ENCODE measurements at places on chromosomes 2 and 18.

- DNase-seq = no peak
These were observed 12.0 kb upstream of the DES start for GRCh38 chr2:219405958-219406860.

DNA sequence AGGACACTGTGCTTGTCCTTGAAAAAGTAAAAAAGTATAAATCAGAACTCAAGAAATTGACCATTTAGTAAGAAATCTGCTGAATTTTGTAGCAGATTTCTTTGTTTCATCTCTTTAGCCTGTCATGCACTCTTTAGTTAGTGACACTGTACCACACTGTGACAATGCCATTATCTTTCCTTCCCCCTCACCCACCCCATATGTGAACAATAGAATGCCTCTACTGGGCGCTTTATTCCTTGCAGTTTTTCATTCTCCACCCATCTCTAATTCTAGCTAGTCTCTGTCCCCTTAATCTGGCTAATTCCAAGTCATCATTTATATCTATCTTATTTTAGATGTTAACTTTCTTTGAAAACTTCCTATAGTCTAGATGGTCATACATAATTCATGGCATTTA, 241.0 kb downstream of the LRP1B start:
- no peak for DNase-seq

DNA sequence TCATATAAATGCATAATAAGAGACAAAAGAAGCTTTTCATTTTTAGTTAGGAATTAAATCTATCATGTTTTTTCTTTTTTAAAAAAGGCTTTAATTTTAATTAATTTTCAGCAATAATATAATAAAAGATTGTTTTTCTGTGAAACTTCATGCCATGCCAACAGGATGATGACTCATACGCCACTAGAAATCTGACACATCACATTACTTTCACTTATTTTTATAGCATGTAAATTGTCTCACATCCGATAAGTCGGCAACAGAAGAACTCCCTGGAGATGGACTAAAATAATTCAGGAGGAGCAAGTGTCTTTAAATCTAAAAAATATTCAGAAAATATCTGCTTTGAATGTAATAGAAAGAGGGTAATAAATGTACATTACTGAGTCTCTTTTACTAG, 1024.2 kb upstream of the ACVR2A start:
- peak; percentile 55 for DNase-seq

DNA sequence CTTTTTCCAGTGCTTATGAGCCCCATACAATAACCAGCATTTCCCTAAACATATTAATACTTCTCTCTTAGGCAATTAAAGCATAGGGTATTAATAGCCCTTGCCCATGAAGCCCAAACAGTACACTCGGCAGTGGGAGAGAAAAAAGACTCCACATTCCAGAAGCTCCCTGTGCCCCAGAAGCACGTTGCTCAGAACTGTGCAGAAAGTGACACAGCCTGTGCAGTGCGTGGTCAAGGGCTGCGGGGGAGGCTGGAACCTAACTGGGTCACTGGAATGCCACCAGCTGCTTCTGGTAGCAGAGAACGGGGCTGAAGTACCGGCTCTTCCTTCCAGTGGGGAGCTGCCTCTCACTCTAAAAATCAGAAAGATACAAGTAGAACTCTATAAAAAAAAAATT, 32.7 kb downstream of the EIPR1 start:
- no peak for DNase-seq

DNA sequence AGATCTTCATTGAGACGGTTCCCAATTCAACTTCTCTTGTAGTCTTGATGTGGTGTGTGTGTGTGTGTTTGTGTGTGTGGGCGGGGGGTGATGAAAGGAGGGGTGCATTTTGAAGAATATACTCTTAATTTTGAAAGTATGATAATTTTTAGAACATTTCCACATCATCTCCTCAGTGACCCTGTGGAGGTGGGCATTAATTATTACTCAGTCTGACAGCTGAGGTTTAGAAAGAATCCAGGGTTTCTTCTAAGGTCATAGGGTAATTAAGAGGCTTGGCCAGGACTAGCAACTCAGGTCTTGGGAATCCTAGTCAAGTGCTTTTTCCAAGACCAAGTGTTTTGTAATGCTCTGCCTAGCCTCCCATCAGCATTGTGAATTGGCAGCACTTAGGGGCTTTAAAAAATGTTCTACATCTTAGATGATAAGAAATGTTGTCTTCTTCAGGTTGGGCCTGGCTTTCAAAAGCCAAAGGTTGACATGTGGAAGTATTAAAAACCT, 100.5 kb downstream of the SPTBN1 start:
- DNase-seq = peak; percentile 71

GRCh38 chr2:20281876-20282275, 56.9 kb upstream of the SDC1 start:
- no peak for DNase-seq

- no peak for DNase-seq
These were observed 39.1 kb downstream of the ACKR3 start for GRCh38 chr2:236608710-236609109.

DNA sequence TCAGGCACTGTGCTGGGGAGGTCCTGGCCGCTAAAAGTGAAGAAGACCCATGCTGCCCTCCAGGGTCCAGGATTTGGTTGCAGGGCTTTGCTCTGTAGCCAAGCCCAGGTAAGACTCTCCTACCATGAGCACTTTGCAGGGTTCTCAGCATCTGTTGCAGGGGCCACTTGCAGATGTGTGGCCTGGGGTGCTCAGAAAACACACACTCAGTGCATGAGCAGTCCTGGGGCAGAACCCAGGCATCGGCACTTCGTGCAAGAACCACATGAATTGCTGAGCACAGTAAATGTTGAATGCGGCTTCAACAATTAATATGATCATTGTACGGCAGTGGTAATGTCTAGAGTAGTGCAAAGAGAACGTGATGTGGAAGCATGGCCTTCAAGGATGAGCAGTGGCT, 98.5 kb upstream of the SMIM21 start:
- DNase-seq = no peak

- DNase-seq = peak; percentile 85
These were observed 259.1 kb upstream of the RBMS1 start for GRCh38 chr2:160752475-160753330.

DNA sequence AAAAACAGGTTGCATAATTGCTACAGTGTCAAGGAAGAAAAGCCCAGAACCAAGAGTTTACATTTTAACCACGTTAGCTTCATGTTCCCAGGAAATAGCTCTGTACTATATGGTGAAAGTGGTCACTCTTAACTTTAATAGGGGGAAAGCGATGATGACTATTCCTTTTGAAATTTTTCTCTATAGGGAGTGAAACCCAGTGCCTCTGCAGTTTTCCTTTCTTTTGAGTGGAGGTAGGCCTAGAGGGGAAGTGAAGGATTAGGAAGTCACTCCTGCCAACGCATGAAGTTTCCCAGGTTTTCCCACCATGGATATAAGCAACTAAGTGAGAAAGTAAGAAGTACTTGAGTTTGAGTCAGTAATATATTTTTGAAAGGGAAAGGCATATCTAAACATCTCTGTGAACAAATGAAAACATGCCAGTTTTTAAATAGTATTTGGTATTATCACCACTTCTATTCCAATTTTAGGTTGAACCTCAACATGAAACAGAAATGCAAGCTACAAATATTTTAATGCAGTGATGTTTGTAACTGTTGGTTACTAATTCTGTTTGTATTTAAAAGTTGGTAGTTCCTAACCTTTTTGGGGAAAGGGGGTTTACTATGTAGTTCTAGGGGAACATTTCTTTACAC, 91.9 kb downstream of the VRK2 start:
- DNase-seq = no peak

DNA sequence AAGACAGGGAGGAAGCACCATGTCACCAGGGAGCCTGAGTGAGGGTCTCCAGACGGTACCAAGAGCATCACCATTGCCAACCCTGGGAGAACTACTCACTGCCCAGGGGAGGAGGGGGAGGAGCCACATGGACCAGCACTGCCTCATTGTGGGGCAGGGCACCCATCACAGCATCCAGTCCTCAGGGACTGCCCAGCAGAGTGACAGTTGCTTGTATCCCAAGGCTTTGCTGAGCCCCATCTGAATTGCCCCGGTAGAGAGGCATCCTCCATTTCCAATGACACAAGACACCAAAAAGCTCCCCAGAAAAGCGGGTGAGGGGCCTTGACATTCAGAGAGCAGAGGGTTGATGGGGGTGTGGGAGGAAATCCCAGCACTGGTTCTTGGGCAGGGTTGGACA, 6.8 kb upstream of the CIB4 start:
- no peak for DNase-seq

- no peak for DNase-seq
These were observed 26.4 kb downstream of the ZNF516 start for GRCh38 chr18:76468345-76469304.
